ENCODE measurements at places on chromosomes 12 and 14.

DNA sequence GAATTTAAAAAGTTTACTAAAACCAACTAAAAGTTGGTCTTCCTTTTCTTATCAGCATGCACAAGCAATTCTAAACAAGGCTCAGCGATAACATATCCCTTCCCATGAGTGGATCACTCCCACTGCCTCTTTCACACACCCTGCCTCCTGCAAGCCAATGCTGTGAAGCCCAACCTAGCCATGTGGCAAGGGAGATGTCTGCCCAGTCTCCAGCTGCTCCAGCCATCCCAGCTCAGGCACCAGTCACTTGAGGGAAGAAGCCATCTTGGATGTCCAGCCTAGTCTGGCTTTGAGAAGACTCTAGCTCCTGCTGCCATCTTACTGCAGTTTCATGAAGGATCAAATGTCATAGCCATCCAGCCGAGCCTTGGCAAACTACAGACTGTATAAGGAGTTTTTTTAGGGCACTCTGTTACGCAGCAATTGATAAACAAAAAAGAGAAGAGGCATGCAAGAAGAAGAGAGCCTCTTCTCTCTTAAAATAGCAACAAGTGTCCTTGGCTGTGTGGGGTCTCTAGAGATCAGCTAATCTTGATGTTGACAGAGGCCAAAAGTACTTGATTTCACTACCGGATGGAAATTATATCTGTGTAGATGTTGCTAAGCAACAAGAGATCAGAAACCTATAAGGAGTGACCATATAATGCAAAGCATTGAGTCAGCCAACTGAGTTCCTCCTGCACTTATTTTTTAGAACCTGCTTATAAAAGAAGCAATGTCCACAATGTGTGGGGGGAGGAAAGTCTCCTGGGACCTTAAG is 108.9 kb downstream of the PTCSC3 start:
- DNase-seq: no peak

- DNase-seq: no peak
These were observed 68.0 kb downstream of the RNF34 start for GRCh38 chr12:121467638-121468498.

- no peak for DNase-seq
These were observed 86.3 kb upstream of the USP44 start for GRCh38 chr12:95637471-95638155.

GRCh38 chr12:79648881-79649280 is 41.9 kb downstream of the PAWR start:
- DNase-seq: no peak

- no peak for DNase-seq
These were observed 100.4 kb downstream of the HMGA2 start for GRCh38 chr12:65924716-65925115.

- no peak for DNase-seq
These were observed 1.8 kb downstream of the SPRING1 start for GRCh38 chr12:116735951-116736599.

GRCh38 chr14:51564460-51564859 is 87.2 kb upstream of the FRMD6 start:
- no peak for DNase-seq

DNA sequence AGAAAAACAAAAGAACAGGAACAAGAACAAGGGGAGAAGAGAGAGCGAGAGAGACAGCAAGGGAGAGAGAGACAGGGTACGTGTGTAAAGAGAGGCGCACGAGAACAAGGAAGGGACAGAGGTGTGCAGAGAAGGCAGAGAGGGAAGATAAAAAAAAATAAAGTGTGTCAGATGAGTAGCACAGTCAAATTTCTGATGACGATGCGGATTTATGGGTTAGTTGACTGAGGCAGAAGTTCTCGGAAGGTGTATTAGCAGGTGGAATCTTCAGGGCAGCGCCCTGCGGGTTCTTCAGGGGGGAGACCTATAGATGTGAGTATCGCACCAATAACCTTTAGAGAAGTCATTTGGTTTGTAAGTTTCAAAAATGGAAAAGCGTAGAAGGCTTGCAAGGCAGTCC is 44.8 kb downstream of the PRKAB1 start:
- DNase-seq: no peak

- DNase-seq: no peak
These were observed 33.4 kb downstream of the GUCY2C start for GRCh38 chr12:14663002-14663401.

DNA sequence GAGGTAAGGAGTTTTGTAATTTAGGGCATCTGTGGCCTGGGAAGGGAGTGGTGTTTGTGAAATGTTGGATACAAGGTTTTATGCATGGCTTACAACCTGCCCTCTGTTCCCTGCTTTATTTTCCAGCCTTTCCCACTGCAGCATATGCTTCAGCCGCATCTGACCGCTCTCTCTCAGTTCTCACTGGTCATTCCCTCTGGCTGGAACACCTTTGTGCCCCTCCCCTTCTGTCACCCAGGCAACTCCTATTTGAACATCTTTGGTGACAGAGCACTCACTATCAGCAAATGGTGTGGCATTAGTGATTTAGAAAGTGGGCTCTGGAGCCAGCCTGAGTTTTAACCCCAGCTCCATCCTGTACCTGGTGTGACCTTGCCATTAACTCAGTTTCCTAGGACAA is 47.5 kb upstream of the SMCO2 start:
- DNase-seq: no peak

Data from CD4-positive, alpha-beta T cell treated with Interleukin-17A for 4 hours (primary cell).